MCF 10A (cell line): ENCODE measurements at places on chromosomes 5 and 9. TPM values are rescaled to one million over a fixed set of nuclear protein-coding genes. Genes with fewer than 3 reads are reported as not detected.

The CARD19 gene
- 34.4 and 36.6 TPM in 2 replicates for total RNA-seq

- no peaks in the 10 kb centered on the region for H3K4me1 ChIP-seq
- peaks cover 61% of the 10 kb centered on the region for H3K27me3 ChIP-seq
- H3K36me3 ChIP-seq: no peaks in the 10 kb centered on the region
- H3K4me3 ChIP-seq: no peak overlapping the region
- H3K27ac ChIP-seq: no peak overlapping the region
- no peak for DNase-seq
These were observed 57.7 kb upstream of the CER1 start for GRCh38 chr9:14780251-14780650.

- no peaks in the 10 kb centered on the region for H3K27me3 ChIP-seq
- no peak overlapping the region for H3K27ac ChIP-seq
- no peak for DNase-seq
- H3K4me3 ChIP-seq: no peak overlapping the region
- no peaks in the 10 kb centered on the region for H3K4me1 ChIP-seq
These were observed 606.2 kb downstream of the TLE4 start for GRCh38 chr9:80177949-80178480.

- H3K4me3 ChIP-seq: no peak overlapping the region
- no peak for DNase-seq
- H3K4me1 ChIP-seq: no peaks in the 10 kb centered on the region
- no peaks in the 10 kb centered on the region for H3K36me3 ChIP-seq
- H3K27ac ChIP-seq: no peak overlapping the region
These were observed 184.7 kb upstream of the TRPM3 start for GRCh38 chr9:71306134-71306533.

GRCh38 chr5:102218159-102218558 lies 77.9 kb downstream of the SLCO4C1 start:
- H3K27me3 ChIP-seq: no peaks in the 10 kb centered on the region
- H3K4me1 ChIP-seq: no peaks in the 10 kb centered on the region
- no peak for DNase-seq
- H3K4me3 ChIP-seq: no peak overlapping the region
- no peak overlapping the region for H3K27ac ChIP-seq
- H3K36me3 ChIP-seq: no peaks in the 10 kb centered on the region
